Esophagus mucosa (tissue), 1 donor: ENCODE measurements at places on chromosomes 2 and 18.

GRCh38 chr18:48667276-48668254 is 128.7 kb downstream of the CTIF start:
- no peak for ATAC-seq

GRCh38 chr2:218421027-218421426 is 2.1 kb downstream of the VIL1 start:
- ATAC-seq, result no peak

DNA sequence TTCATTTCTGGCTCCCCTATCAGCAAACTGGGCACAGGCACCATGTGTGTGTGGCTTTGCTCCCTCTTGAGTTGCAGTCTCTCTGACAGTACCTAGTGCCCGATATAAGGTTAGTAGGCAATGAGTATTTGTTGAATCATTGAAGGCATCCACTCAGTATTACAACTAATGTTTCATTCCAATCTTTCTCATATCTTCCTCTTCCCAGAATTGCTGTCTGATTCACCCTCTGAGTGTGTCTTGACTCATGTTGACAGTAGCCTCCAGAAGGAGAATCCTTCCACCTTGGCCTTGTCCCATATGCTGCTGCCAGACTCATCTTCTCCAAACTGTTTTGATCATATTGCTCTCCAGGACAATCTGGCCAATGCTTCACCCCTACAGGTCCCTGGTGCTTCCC is 202.5 kb downstream of the LRRTM1 start:
- no peak for ATAC-seq

GRCh38 chr18:76395609-76396008 is 99.4 kb downstream of the ZNF516 start:
- ATAC-seq, result no peak

DNA sequence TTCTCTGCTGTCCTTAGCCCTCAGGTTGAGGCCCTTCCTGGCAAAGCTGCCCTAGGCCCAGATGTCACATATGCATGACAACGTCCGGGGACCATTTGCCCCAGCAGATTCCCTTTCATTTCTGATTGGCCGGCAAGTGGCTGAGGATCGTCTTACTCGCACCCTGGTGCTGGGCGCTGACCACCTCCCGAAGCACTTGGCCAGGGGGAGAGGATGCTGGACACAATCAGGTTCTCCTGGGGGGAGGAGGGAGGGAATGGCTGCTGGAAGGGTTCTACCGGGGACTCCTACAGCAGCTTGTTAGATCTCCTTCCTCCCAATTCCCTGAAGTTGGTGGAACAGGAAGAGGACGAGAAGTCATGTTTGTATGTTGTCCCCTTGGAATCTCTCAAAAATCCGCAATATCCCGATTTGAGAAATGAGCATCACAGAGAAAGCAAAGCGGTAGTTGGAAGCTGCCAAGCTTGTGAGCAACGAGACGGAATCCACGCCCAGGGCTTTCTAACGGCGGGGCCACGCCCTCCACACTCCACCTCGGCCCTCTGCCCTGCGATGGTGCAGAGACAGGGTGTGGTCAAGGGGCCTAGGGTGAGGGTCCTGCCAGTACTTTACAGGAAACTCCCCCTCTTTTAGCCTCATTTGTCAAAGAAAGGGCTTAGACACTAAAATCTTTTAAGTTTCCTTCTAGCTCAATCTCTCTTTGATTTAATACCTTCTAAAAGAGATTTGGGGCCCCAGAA is 61.8 kb upstream of the YWHAQ start:
- ATAC-seq, result peak; percentile 70

- ATAC-seq, result no peak
These were observed 245.4 kb upstream of the LRRTM4 start for GRCh38 chr2:77767388-77768076.

DNA sequence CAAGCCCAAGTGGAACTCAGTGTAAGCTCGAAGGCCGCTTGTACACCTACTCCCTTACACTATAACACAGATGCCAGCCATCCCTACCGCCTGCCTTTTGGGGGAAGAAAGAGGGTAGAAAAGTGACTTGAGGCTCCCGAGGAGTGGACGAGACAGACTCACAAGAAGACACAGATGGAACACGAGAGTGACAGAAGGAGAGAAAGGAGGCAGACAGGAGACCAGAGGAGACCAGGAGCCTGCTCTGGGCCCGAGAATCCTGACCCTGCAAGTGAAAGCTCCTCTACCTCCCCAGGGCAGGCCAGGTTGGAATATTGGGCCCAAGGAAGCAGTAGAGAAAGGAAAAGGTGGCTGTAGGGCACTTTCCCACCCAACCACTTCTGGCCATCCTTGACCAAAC is 23.4 kb upstream of the TNS1 start:
- no peak for ATAC-seq

- no peak for ATAC-seq
These were observed 86.1 kb downstream of the LONRF2 start for GRCh38 chr2:100236166-100236565.

DNA sequence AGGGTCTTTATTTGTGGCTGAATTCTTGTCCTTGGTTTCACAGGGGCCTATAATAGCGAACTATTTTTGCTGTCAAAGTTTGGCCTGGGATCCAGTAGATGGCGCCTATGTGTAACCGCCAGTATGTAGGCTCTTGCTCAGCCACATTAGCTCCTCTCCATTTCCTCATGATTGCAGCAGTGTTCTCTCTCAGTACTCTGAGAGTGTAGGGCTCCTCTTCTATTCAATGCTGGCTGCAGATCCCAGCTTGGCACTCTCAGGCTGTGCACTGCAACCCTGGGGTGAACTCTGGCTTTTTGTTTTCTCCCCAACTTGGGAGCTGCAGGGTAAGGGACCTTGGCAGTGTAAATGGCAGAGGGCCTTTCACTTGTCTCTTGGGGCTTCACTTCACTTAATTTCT is 344.6 kb upstream of the CHAC2 start:
- peak; percentile 83 for ATAC-seq

DNA sequence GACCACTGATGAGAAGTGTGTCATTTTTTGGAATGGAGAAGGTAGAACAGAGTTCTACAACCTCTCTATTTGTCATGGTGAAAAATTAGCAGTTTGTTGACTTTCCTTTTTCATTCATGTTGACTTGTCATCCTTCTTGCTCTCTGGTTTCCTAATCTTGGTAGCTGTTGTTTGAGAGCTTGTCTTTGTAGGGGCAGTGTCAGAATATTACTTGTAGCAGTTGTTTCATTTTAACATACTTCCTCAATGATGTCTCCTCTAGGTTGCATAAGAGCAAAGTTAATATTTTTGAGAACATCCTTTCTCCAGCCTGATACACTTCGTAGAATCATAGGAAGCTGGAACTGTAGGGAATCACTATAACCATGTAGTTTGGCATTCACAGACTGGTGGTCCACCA is 368.2 kb upstream of the FANCL start:
- no peak for ATAC-seq

DNA sequence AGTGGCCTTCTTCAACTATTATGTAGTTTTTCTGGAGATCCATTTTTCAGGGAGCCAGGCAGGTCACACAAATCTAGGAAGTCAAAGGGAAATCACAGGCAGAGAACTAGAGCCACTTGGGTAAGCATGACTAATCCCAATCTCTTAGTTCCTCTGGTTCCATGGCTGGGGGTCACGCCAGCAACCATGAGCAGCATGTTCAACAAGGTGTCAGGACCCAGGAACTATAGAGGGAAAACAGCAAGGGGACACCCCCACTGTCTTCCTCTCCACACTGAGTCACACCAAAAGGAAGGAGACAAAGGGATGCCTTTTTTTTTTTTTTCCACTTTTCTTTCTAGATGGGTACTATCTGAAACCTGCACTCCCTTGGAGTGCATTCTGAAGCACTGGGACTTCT is 250.9 kb downstream of the OTX1 start:
- ATAC-seq, result no peak

DNA sequence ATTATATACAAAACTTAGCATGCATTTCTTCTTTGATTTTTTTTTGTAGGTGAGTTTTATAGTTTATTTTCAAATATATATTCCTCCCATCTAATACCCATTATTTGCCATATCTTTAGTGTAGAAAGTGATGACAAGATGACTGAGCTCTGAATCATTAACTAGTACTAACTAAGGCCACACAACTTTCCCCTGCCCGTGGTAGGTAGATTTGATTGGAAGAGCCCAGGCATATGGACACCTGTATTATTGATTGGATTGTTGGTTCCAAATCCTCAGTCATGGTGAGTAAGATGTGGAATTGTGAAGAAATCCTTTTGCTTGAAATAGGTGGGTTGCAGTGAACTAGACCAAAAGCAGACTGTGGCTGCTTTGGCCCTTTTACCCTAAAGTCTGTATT is 54.8 kb downstream of the ABI2 start:
- no peak for ATAC-seq

- ATAC-seq, result no peak
These were observed 308.1 kb downstream of the GBX2 start for GRCh38 chr2:235860111-235860510.

DNA sequence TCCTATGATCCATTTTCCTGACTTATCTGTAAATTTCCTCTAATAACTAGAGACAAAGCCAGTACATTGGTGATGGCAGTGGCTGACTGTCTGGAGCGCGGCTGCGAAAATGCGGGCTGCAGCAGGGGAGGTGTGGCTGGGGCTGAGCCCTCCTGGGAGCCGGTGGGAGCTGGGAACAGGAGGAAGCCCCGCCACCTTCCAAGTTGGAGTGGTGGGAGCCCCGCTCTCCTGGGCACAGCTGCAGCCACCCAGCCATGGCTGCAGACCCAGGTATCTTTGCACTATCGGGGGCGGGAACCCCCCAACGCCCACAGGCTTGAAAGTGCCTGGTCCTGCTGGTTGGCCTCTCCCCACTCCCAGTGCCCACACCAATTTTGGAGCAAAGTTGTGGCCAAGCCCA is 633.0 kb upstream of the TMEFF2 start:
- no peak for ATAC-seq

DNA sequence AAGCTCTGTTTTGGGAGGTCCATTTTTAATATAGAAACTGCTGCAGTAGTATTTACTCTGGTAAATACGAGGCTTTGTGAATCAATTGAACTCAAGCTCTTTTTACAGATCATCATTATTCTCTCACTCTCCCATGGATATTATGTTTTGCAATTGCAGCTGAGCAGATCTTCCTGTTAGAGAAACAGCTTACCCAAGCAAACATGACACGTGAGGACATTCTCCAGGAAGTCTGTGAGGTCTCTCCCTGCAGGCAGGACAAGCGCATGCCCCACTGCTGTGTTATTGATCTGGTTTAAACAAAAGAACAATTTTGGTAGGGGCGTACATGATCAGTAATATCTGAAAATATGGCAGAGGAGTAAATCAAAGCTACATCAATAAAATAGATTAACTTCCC is 72.1 kb downstream of the COL6A3 start:
- no peak for ATAC-seq

GRCh38 chr2:36468463-36469105 is 113.0 kb downstream of the CRIM1 start:
- no peak for ATAC-seq

GRCh38 chr2:159939946-159940345 is 122.5 kb downstream of the PLA2R1 start:
- no peak for ATAC-seq

GRCh38 chr2:213285404-213285803 is 1.1 kb downstream of the SPAG16 start:
- peak; percentile 53 for ATAC-seq

DNA sequence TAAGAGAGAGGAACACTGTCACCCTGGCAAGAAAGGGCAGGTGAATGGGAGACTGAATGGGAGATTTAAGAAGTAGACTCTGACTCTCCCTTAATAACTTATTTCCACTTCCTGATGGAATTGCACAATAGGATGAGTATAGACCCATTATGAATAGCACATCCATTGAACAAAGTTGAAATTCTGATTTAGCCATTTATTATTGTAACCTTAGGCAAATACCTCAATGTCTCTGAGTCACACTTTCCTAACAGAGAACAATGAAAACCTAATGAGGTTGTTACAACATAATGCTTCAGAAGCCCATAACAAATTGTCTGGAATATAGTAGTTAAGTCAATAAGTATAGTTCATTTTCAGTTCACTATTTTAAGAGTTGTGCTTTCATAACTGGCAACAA is 78.9 kb downstream of the NRXN1 start:
- ATAC-seq, result peak; percentile 99
